ENCODE measurements at places on chromosomes 7 and 10.

DNA sequence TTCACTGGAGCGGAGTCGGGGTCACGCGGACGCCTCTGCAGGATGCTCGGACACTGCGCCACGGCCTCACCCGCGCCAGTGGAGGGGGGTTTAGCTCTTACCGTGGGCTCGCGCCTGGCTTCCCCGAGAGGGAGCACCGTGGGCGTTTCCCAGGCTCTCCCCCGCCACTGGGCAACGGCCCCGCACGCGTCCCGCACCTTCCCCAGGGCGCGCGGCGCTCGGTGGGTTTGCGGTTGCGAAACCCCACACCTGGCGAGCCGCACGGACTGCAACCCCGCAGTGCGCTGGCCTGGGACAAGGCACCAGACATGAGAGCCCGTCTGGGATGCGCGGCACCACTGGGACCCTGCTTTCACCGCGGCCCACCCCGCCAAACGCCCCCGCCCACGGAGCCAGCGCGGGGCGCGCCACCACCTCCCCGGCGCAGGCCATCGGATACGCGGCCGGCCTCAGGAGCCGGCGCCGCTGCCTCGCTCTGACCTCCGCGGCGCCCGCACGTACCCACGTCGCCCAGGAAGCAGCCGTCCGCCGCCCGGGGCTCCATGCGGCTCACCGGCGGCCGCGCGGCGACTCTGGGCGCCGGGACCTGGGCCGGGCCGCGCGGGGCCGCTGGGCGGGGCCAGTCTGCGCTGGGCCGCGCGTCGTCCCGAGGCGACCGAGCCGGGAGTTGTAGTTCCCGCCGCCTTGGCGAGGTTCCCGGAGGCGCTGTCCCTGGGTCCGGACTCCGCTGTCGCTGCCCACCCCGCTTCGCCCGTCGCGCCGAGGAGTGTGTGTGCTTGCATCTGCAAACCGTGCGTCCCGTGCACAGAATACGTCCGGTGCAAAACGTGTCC lies at the start of gene ASB13:
Gene ASB13 (minus strand): TSS at position 588 of the 833 bp plus-strand sequence. CDS start 44 bp downstream, at position 544.
- no peak for DNase-seq
- H3K27me3 ChIP-seq, result no peaks in the 10 kb centered on the region
- peak within 1 kb of the TSS; percentile 82 for H3K4me3 ChIP-seq
- peak within 1 kb of the TSS; percentile 88 for H3K27ac ChIP-seq

DNA sequence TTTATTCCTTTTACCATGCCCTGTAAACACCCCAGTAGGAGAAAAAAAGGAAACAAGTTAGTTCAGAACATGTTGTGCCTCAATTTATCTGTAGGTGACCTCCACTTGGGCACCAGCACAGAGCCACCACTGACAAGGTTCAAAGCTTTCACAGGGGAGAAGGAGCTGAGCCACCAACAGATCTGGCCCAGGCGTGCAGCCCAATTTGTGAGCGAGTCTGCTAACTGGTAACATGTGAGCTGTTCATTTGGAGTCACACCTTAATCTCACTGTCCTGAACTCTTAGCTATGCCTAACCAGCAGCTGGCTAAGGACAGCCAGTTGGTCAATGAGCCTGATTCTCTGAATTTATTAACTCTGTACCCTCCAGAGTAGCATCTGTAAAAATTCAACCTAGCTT lies 78.4 kb upstream of the CAMK2B start:
- no peak overlapping the region for H3K4me3 ChIP-seq
- H3K4me1 ChIP-seq, result peaks cover under 1% of the 10 kb centered on the region
- H3K36me3 ChIP-seq, result peaks cover 14% of the 10 kb centered on the region
- H3K27me3 ChIP-seq, result no peaks in the 10 kb centered on the region
- DNase-seq, result no peak

DNA sequence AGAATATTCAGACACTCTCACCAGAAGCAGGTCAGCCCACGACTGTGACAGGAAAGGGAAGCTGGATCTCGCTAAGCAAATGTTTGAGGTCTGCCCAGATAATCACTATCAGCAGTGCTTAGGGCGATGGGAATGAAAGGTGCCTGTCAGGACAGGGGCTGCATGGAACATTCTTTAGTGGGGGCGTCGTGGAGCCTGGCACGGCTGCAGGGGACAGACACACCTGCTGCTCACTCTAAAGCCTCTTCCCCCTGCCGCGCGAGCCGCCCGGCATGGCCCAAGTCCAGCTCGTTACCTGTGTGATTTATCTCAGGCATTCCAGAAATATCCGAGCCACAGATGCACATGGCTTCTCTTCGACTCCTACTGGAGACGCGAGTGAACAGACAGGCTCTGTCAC lies 235.5 kb downstream of the GLRX3 start:
- no peak for DNase-seq
- H3K36me3 ChIP-seq, result no peaks in the 10 kb centered on the region
- no peak overlapping the region for H3K27ac ChIP-seq

DNA sequence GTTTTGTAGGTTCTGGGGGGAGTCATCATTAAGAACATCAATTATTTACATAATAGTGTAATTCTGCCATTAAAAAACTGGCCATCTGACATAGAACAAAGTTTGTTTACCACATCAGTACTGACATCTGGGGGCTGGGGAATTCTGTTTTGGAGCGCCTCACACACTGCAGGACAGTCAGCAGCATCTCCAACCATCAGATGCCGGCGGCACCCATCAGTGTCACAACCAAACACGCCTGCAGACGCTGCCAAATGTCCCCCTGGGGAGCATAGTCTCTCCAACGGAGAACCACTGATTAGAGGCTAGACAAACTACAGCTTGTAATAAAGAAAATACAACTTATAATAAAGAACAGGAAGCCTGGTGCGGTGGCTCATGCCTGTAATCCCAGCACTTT lies 26.0 kb downstream of the GNA12 start:
- no peak overlapping the region for H3K4me3 ChIP-seq
- H3K4me1 ChIP-seq, result peaks cover 15% of the 10 kb centered on the region
- peak overlapping the region; percentile 17 for H3K27ac ChIP-seq
- no peaks in the 10 kb centered on the region for H3K27me3 ChIP-seq
- DNase-seq, result no peak
- H3K36me3 ChIP-seq, result no peaks in the 10 kb centered on the region

DNA sequence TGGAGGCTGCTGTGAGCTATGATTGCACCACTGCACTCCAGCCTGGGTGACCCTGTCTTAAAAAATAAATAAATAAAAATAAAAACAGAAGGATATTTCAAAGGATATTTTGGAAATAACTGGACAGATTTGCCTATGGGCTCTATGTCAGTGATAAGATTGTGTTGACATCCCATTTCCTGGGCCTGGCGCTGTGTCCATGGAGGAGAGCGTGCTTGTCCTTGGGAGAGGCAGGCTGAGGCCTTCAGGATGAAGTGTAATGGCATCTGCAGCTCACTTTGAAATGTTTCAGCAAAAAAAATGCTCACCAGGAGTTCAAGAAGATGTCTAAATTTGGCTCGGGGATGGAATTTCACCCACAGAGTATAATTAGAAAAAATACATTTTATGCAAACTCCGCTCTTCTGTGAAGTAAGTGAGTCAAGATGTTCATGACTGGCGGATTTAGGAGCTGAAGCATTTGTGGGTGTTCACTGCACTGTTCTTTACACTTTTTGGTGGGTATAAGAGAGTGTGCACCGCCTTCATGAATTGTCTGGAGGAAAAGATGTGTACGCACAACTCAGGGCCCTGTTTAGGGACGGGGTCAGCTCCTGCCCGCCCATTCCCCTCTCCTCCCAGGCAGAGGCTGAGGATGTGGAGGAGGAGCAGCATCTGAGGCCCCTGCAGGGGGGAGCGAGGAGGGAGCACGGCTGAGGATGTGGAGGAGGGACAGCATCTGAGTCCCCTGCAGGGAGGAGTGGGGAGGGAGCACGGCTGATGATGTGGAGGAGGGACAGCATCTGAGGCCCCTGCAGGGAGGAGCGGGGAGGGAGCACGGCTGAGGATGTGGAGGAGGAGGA lies 18.5 kb upstream of the FOXL3 start:
- H3K36me3 ChIP-seq, result no peaks in the 10 kb centered on the region
- DNase-seq, result no peak
- H3K27ac ChIP-seq, result no peak overlapping the region
- H3K4me3 ChIP-seq, result no peak overlapping the region
- H3K27me3 ChIP-seq, result no peaks in the 10 kb centered on the region

GRCh38 chr10:31368724-31369123 lies 49.7 kb downstream of the ZEB1 start:
- H3K4me1 ChIP-seq, result no peaks in the 10 kb centered on the region
- no peak overlapping the region for H3K27ac ChIP-seq
- H3K27me3 ChIP-seq, result no peaks in the 10 kb centered on the region
- H3K4me3 ChIP-seq, result no peak overlapping the region
- H3K36me3 ChIP-seq, result no peaks in the 10 kb centered on the region

DNA sequence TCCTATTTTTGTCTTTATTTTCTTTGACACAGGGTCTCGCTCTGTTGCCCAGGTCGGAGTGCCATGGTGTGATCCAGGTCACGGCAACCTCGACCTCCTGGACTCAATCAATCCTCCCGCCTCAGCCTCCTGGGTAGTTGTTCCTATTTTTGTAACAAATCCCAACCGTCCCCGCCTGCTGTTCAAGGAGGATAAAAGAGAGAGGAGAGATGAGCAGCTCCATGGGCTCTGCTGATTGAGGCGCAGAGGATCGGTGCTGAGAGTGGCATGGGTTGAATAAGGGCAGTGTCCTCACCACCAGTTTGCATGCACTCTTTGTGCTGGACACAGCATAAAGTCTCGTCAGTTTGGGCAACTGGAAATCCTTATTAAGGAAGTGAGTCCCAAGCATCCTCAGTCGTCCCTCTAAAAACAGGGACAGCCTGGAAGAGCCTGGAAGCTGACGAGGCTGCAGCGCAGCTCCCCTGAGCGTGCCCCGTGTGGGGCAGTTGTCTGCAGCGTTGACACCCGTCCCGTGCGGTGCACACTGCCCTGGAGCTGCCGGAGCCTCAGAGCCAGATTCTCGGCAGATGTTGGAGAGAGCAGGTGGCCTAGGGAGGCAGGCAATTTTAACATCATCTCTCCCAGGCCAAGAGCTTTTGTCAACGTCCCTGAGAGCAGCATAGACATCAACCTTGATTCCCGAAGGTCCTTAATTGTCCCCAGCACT lies 404.2 kb upstream of the RNF32 start:
- DNase-seq, result no peak
- H3K4me1 ChIP-seq, result no peaks in the 10 kb centered on the region
- no peaks in the 10 kb centered on the region for H3K36me3 ChIP-seq
- no peak overlapping the region for H3K4me3 ChIP-seq
- no peaks in the 10 kb centered on the region for H3K27me3 ChIP-seq
- H3K27ac ChIP-seq, result no peak overlapping the region

- H3K27me3 ChIP-seq, result no peaks in the 10 kb centered on the region
- no peaks in the 10 kb centered on the region for H3K36me3 ChIP-seq
- no peak overlapping the region for H3K27ac ChIP-seq
Observed at GRCh38 chr10:125521721-125522680, 161.0 kb downstream of the TEX36 start.

Data from esophagus squamous epithelium (tissue), 5 donors.